ENCODE measurements at places on chromosomes 4 and X. TPM values are rescaled to one million over a fixed set of nuclear protein-coding genes. Genes with fewer than 3 reads are reported as not detected.
A peak's percentile ranks its signal among the peaks of the same experiment; 100 is the strongest.

Gene ANOS1
- polyA plus RNA-seq: not detected

Gene IQCM
- not detected for polyA plus RNA-seq

Gene ARSJ
- polyA plus RNA-seq: not detected

Gene ERCC6L
- 0.05 TPM for polyA plus RNA-seq

Gene RAB40A
- not detected for polyA plus RNA-seq

Gene PRKG2
- polyA plus RNA-seq: not detected

GRCh38 chr4:126748736-126749135, 884.0 kb upstream of the INTU start:
- DNase-seq: no peak

GRCh38 chr4:18033111-18034085, 11.8 kb upstream of the LCORL start:
- no peak for DNase-seq

DNA sequence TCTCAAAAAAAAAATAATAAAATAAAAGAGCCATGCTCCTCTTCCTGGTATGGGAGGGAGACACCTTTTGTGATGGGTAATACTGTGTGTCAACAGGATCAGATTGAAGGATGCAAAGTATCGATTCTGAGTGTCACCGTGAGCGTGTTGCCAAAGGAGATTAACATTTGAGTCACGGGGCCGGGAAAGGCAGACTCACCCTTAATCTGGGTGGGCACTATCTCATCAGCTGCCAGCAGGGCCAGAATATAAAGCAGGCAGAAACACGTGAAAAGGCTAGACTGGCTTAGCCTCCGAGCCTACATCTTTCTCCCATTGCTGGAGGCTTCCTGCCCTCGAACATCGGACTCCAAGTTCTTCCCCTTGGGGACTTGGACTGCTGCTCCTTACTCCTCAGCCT, 95.4 kb downstream of the SHOX start:
- no peak for DNase-seq

DNA sequence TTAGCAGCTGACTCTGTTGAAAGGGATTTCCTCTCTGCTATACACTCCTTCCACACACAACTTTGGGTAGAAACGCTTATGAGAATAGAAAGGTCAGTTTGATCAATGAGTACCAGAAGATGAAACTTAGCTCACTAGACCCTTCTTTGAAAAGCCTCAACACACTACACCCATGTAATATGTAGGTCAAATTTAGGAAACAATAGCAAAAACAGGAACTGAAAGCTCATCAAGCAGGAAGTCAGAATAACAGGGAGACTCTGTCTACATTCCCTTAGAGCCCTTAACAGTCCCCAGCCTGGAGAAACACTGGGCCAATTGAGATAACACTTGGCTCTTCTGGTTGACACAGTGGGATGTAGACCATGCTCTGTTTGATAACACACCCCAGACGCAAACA, 30.7 kb downstream of the SRPX2 start:
- DNase-seq: peak; percentile 43

DNA sequence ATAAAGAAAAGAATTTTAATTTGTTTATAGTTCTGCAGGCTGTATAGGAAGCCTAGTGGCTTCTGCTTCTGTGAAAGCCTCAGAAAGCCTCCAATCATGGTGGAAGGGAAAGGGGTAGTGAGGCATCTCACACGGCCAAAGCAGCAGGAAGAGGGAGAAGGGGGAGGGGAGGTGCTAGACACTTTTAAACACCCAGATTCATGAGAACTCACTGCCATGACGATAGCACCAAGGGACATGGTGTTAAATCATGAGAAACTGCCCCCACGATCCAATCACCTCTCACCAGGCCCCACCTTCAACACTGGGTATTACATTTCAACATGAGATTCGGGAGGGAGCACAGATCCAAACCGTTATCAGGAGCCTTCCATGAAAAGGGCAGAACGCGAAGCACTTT, 18.1 kb downstream of the SMIM31 start:
- DNase-seq: no peak

Measured in CD14-positive monocyte (primary cell).